ENCODE measurements at places on chromosomes 12 and 14.

DNA sequence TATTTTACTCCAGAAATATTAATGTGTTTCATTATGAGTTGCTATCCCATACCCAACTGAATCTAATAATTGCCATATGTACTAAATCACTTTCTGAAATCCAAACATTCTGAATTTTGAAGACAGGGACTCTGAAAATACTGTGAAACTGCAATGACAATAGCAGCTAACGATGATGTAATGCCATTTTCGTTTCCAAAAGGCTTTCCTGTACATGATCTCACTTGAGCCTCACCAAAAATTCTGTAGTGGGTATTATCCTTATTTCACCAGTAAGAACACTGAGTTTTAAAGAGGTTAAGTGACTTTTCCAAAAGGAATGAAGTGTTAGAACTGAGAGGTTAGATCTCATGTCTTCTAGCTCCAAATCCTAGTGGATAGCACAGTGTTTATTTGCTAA is 133.3 kb downstream of the FLRT2 start:
- no peak for DNase-seq

DNA sequence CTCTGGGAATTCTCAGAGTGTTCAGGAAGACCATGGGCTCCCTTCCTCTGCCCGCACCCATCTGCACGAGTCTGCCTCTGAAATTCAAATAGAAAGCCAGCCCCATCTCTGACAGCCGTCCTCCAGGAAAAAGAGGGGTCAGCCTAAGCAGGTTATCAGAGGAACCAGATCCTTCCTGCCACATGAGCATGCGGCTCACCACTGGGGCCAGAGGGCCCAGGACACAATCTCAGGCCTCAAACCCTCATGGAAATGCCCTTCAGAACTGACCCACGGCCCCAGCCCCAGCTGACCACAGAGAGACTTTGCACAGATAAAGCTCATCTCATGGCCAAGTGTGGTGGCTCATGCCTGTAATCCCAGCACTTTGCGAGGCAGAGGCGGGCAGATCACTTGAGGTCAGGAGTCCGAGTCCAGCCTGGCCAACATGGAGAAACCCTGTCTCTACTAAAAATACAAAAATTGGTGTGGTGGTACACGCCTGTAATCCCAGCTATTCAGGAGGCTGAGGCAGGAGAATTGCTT is 23.2 kb downstream of the PXN start:
- no peak for DNase-seq

DNA sequence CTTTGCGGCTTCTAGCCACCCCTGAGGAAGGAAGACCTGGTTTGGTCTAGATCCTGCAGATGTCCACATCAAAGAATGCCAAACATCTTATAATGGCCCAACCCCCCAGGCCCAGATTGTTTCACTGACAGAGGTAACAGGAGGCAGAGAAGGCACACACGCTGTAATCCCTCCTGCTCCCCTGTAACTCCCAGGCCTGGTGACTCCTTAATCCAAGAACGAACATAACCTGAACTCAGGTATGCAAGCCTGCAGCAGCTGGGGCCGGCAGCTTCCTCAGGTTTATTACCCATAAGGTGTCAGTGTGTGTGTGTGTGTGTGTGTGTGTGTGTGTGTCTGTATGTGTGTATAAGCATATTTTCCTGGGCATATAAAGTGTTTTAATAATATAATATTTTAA is 52.7 kb downstream of the ERH start:
- no peak for DNase-seq

GRCh38 chr14:99064262-99064954 is 207.6 kb downstream of the BCL11B start:
- DNase-seq = no peak

GRCh38 chr12:99985129-99985570 is 414 bp upstream of the ANKS1B start:
- no peak for DNase-seq
